NCI-H1436 (cell line): ENCODE measurements at places on chromosomes 12 and 14.

- DNase-seq, result no peak
Measured at GRCh38 chr12:25320123-25321006, 69.6 kb upstream of the KRAS start.

- DNase-seq, result no peak
Measured at GRCh38 chr12:131862994-131863710, 31.3 kb upstream of the ULK1 start.

DNA sequence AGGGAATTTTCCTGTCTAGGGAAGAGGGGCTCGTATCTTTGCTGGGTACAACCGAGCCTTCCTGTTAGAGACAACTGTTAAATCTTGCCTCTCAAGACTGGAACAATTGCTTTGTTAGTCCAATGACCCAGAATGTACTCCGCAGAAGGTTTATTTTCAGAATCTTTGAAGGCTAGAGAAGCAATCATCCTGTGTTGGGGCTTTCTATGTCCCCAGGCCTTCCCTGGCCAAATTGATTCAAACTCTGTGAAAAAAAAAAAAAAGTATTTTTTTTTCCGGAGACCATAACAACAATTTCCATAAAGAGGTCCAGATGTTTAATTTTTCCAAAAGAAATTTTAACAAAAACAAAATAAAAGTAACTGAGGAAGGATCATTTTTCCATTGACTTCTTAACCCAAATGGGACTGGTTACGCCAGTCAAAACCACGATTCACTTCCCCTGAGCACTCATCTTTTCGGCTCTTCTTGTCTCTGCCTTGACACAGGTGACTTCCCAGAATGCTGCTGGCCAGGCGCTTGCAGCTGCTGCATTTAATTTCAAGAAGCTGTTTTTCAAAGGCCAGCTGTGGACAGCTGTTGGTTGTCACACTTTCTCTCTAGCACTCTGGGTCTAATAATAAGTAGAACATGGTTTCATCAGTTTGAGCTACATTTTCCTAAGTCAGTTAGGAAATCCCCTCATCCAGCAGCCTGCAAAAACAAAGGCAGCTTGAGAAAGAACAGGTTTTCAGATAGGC is 81.6 kb upstream of the MANSC4 start:
- DNase-seq, result no peak

DNA sequence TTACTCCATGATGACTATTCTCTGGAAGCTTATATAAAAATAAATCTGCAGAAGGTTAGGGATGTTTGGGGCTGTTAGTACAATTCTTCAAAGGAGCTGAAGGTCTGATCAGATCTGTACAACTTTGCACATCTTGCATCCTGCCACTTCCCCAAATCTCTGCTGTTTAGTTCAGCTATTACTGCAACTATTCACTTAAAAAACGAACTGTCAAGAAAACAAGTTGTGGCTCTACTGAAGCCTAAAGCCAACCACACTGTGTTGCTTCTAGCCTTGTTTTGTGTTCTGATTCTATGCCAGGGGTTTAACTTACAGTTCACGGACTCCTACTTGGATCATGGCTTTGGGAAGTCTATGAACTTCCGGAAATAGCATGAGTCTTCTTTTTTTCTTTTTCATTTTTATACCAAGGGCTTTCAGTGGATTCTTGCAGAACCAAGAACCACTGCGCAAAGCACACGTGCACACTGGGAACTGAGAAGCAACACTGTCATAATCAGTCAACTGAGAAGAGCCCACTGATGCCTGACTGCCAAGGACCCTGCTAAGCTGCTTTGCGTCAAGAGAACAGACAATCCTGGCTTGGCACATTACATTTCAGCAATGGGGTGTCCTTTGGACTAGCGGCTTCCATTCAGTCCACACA is 66.3 kb upstream of the EEA1 start:
- no peak for DNase-seq

DNA sequence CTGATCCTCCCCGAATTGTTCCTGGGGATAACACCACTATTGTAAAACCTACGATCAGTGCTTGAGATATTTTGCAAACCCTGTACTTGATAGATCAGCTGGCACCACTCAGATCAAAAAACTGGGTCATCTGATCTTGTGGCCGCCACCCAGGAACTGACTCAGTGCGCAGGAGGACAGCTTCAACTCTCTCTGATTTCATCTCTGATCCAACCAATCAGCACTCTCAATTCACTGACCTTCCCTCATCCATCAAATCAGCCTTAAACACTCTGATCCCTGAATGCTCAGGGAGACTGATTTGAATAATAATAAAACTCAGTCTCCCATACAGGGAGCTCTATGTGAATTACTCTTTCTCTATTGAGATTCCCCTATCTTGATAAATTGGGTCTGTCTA is 4.2 kb upstream of the XPOT start:
- DNase-seq, result peak; percentile 49

DNA sequence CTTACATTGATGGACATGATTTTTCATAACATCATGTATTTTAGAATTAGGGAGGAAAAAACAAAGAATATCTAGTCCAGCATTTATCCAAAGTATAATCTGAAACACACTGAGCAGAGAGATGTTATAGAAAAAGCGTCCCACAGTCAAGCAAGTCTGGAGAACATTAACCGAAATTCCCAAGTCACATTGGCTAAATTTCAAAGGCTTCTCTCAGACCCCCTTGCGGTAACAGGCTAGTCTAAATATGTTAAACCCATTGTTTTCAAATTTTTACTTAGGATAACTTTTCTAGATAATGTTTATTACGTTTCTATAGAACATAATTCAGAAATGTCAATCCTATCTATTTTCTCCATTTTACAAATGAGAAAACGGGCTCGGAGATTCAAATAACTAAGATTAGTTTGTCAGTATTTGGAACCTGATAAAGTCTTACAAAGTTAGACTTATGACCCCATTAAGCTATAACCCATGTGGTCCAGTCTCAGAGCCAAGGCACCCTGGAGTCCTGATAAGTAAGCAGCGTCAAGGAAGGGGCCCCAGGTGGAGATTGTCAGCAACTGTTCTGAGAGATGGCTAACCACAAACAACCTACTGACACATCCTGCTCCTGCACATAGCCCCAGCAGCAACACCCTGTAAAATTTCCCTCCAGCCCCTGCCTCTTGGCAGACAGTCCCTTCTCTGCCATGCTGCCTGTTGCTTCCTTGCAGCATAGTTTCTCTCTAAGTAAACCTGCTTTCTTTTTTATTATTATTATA is 220.6 kb upstream of the TMEM260 start:
- no peak for DNase-seq
